ENCODE measurements at places on chromosomes 6 and 20.

DNA sequence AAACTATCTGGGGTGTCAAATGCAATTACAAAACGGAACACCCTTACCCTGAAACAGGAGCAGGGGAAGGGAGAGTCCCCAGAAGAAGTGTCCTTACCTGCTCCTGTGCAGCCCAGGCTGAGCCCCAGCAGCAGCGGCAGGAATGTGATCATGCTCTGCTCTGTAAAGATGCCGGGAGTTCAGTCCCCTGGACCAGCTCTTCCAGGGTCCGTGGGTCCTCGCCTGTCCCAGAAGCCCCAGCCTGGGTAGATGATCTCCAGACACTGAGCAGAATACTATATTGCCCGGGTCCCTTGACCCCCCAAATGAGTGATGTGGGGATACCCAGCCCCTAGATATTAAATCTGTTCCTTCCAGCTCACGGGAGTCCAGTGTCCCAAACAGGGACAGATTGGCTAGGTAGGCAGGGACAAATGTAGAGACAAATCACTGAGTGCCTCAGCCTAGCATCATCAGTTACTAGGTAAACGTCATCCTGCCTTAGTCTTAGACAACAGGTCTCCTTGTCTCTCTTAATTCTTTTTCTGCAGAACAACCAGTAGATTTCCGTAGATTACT lies at the start of gene HLA-DMB:
HLA-DMB (minus strand) TSS at position 373 of the 558 bp plus-strand sequence; CDS start at position 152, 221 bp downstream.
- DNase-seq = peak; percentile 13

DNA sequence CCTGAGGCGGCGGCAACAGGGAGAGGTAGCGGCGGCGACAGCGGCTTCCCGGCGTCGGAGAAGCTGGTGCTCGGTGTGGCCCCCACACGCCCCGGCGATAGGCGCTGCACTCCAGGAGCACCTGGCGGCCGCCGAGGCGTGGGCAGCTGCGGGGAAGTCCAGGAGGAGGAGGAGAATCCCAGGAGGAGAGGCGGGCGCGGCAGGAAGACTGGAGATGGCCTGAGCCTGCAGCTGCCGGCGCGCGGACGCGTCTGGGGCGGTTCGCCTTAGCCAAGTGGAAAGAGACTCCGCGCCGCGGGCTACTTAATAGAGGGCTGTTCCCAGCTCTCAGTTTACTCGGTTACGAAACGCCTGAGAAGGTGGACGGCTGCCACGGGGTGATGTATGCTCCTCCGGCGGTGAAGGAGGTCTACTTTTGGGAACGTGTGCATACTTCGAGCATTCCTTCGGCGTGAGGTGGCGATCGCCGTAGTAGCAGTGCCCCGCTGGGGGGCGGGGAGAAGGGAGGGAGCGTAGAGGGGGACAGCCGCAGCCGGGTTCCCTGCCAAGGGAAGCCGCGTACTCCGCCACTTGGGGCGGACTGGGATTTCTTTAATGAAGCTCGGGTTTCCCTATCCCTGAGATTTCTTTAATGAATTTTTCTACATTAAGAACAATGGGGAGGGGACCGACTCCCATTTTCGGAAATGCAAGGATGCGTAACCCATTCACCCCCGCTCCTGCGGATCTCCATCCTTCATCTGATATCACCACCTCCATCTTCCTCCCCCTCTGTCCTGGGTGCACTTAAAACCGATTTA lies at the start of gene COL12A1:
COL12A1 (minus strand) TSS at position 278 of the 800 bp plus-strand sequence. CDS start 3,261 bp downstream, outside the sequence.
- peak; percentile 99 for DNase-seq

- DNase-seq = no peak
These were observed 39.8 kb downstream of the GMPR start for GRCh38 chr6:16278048-16278724.

DNA sequence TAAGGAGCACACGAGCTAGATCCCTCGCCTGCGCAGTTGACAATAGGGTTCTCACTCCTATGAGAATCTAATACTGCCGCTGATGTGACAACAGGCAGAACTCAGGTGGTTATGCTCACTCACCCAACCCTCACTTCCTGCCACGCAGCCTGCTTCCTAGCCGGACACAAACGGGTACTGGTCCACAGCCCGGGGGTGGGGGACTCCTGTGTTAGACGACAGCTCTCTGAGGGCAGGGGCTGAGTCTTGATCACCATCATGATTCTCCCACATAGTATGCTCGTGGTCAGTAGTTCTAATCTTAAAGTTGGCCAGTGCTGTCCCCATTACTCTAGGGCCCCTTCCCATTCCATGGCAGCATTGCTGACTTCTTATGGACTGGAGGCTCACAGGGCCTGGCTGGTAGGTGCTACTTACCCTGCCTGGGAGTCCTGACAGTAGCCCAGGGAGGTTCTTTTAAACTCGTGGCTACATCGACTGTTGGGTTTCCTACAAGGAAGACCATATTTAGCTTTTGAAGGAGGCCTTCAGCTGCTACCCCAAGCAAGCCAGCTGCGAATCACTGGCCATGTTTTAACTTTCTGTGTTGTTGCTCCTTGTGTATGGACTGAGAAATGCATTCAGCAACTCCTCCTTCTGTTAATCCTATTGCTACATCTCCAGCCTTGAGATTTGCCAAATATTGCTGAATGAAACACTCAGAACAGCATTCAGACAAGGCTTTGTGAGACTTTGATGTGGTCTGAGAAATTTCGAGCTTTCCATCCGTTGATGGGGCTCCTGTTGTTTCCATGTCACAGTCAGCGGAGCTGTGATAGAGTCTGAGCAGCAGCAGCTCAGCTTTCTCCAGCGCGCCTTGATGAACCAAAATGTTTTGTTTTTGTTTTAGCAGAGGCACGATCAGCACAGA lies 300.3 kb downstream of the NRN1 start:
- DNase-seq = no peak

DNA sequence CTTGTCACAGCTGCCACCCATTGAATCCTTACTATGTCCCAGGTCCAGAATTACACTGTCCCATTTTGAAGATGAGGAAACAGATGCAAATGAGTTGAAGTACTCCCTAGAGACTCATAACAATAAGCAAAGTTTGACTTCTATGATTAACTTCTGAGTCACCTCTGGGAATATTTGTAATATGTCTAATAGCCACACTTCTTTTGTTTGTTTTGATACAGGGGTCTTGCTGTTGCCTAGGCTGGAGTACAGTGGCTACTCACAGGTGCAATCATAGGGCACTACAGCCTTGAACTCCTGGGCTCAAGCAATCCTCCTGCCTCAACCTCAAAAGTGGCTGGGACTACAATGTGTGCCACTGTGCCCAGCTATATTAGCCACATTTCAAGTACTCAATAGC lies 11.4 kb upstream of the SOX12 start:
- no peak for DNase-seq

- DNase-seq = no peak
These were observed 41.5 kb downstream of the MYB start for GRCh38 chr6:135222623-135223022.

- DNase-seq = no peak
These were observed 8.3 kb downstream of the IFNGR1 start for GRCh38 chr6:137210903-137211302.

- DNase-seq = no peak
These were observed 66.1 kb downstream of the ADGRB3 start for GRCh38 chr6:68701159-68701558.

DNA sequence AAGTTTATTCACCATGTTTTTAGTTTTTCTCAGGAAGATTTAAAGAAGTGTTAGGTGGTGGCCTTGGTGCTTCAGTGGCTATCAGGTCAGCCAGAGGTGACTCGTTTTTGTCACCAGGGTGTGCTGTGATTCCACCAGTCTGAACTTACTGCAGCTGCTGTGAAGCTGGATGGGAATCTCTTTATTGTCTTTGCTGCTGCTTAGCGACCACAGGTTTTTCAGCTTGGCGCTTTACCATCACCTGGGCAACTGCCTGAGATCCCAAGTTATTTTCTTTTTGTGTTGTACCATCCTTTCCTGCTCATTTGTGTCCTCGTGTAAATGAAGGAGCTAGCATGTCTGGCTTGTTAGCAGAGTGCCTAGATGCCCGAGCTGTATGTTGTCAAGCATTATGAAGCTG lies 146.9 kb downstream of the MACROD2 start:
- DNase-seq = no peak

DNA sequence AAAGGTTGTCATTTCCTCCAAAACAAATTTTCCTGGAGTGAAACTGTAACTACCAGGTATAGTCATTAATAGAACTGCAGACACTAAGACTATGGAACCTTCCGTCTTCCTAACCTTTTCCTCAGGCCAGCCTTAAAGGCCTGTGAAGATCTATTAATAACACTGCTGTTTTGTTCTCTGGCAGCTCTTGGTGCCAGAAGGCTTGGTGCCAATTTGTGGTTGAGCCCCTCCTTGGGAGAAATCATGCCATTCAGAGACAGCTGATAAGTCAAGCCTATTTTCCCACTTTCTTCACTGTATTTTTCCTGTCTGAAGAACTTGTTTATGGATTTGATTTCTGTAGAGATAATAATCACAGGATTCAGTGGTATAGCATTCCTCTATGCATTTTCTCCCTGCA lies 64.8 kb downstream of the HCRTR2 start:
- no peak for DNase-seq
